ENCODE measurements at places on chromosomes 6 and 20. TPM values are rescaled to one million over a fixed set of nuclear protein-coding genes. Genes with fewer than 3 reads are reported as not detected.

DNA sequence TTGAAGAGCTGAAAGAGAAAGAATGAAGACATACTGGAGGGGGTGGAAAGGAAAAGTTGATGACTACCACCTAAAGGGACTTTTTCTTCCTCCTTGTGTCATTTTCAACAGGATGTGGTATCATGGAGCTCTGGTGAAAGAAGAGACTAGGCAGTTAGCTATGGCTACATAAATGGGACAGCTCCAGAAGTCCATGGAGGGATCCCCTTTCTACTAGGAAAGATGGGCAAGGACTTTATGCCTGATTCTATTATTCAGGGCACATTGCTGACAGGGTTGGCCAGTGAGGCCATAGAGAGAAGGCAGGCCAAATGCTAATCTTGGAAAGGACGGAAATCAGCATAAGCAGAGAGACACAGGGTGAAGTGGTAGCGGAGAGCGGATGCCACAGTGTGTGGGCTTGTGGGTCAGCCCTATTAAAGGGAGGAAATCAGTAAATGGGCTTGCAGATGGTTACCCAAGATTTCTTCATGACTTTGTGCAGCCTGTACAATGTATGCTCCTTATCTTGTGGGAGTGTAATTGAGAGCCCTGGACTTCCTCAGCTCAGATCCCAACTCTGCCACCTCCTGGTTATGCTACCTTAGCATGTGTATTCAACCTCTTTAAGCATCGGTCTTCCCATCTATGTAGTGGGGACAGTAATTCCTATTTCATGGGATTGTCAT, 77.4 kb upstream of the TMEM170B start:
- no peak for DNase-seq

- DNase-seq, result no peak
These were observed 797.9 kb upstream of the SLC35B3 start for GRCh38 chr6:9233226-9233625.

IL20RA gene
- total RNA-seq, result 3.2 TPM

GRCh38 chr6:19297880-19298279, 539.3 kb upstream of the ID4 start:
- DNase-seq, result no peak

DNA sequence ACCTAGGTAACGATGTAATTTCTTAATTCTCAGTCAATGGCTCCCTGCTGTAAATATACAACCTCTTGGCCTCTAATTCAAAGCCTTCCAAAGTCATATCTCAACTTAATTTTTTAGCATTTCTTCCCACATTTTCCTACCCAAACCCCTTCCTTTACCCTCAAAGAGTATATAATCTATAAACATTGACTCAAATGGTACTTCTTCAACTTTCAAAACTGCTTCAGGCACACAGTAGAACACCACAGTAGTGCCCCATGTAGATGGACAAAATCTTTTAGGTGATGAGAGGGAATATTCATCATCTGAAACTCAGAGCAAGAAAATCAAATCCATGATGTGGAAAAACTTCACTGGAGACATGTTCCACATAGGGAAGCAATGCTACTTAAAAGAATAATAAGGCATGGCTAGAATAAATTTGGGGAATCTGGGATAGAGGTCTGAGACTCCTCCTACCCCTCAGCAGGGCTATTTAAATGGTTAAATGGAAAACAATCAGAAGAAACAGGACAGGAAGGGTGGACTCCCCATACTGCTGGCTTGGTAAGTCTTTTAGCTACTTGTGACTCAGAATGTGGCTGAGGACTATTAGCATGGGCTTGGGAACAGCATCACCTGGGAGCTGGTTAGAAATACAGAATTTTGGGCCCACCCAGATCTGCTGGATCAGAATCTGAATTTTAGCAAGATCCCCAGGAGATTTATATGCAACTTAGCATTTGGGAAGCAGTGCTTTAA, 6.4 kb downstream of the SLC22A2 start:
- no peak for DNase-seq

GRCh38 chr6:25487012-25487411, 165.0 kb upstream of the SCGN start:
- no peak for DNase-seq

IP6K3 gene
- total RNA-seq, result 6.8 TPM

SEMG1 gene
- total RNA-seq, result not detected

DNA sequence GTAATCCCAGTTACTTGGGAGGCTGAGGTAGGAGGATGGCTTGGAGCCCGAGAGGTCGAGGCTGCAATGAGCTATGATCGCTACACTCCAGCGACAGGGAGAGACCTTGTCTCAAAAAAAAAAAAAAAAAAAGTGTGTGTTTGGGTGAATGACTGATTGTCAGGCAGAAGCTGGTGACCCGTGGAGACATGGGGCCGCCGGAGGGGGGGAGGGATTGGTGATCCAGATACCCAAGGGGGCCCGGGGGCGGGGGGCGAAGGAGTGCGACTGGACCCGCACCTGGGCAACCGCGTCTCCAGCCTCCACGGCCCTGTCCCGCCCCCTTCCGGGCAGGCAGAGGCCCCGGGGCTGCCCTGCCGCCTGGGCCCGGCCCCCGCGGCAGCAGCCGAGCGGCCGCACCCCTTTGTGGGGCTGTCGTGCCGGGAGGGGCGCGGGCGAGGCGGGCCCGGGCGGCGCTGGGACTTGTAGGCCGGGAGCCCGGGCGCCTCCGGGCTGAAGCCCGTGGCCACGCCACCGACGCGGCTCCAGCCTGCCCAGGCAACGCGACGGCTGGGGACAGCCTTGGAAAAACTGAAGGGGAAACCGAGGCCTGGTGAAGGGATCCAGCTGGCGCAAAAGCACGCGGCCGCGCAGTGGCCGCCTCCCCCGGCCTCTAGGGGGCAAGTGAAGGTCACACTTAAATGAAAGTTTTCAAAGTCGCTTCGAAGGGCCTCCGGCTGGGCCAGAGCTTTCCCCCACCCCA, 2.1 kb upstream of the RBM38 start:
- DNase-seq, result peak; percentile 91

DNA sequence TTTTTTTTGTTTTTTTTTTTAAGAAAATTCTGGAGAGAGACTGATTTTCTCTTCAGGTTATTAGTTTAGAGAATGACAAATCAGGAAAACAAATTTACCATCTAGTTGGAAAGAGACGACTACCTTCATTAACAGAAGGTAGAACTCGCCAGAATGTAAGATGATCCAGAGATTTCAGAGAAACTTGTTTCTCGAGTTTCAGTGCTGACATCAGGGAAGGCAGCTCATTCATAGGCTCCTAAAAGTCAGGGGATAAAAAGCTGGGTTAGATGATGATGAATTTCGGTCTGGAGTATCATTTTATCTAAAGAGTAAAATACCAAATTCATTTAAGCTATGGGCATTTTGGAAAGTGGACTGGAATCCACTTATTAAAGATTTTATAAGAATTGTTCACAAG, 27.9 kb downstream of the ZNF334 start:
- no peak for DNase-seq

All from mucosa of descending colon (tissue), 3 donors.